ENCODE measurements at places on chromosomes 7 and 10.

DNA sequence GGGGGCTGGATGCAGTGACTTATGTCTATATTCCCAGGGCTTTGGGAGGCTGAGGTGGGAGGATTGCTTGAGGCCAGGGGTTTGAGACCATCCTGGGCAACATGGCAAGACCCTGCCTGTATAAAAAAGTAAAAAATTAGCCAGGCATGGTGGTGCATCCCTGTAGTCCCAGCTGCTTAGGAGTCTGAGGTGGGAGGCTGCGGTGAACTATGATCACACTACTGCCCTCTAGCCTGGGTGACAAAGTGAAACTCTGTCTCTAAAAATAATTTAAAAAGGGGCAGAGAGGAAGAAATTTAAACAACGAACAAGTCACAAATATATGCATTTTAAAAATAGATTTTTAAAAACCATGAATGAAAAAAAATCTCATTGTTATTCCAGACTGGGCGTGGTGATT lies 46.2 kb upstream of the FEZF1 start:
- no peak for DNase-seq

DNA sequence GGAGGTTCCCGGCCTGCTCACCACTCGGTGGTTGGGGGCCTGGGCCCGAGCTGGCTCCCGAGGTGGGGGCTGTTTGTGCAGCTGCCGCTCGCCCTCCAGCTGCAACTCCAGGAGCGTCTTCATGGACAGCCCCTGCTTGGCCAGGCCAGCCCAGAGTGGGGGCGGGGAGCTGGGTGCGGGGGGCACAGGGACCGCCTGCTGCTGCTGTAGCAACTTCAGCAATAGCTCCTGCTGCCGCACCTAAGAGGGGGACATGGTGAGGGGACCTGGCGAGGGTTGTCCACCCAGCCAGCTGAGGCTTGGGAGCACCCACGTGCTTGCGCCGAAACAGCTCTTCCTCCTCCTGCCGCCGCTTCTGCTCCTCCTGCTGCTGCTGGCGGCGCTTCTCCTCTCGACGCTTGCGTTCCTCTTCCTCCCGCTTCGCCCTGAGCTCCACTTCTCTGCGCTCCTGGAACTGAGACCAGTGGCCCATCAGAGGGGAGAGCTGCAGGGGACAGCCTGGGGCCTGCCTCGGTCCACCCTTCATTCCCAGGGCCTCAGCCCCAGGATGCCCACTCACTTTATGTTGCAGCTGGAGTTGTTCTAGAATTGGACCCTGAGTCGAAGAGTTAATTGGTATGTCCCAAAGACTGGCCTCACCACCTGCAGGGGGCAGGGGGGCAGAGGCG lies 9.6 kb downstream of the GNB2 start:
- no peak for DNase-seq

GRCh38 chr7:157479326-157479725 lies 142.5 kb downstream of the DNAJB6 start:
- no peak for DNase-seq

GRCh38 chr7:45215601-45216062 lies 58.0 kb downstream of the RAMP3 start:
- DNase-seq, result no peak

DNA sequence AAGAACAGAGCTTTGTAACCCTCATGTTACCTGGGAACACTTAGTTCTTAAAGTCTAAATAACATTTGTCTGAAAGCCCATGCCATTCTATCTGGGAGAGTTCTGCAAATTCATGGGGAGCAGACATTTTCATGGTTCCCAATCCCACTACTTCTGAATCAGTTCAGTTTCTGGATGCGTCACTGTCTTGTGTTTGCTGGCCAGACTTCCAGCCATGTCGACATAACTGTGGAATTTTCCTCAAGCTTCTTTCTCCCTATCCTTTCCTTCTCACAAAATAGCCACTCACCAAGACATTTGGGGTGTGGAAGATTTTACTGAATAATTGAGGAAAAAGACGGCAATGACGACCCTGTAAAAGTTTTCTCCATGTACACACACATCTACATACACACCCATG lies 272.5 kb downstream of the NEBL start:
- no peak for DNase-seq

All from stimulated activated CD8-positive, alpha-beta memory T cell treated with anti-CD3 and anti-CD28 coated beads, Interleukin-7, amount 100 ng/mL, for 1 hour (primary cell).